ENCODE measurements at places on chromosomes 13 and 19. TPM values are rescaled to one million over a fixed set of nuclear protein-coding genes. Genes with fewer than 3 reads are reported as not detected.

The TMEM145 gene
- not detected for total RNA-seq

The TFPT gene
- total RNA-seq = 58.0 TPM

The SIGLEC12 gene
- total RNA-seq = not detected

The CACNA1A gene
- total RNA-seq = 0.20 TPM

All from mammary microvascular endothelial cell (primary cell).